ENCODE measurements at places on chromosomes 7 and 10.

GRCh38 chr7:143354965-143355364, 7.5 kb downstream of the FAM131B start:
- DNase-seq, result no peak

DNA sequence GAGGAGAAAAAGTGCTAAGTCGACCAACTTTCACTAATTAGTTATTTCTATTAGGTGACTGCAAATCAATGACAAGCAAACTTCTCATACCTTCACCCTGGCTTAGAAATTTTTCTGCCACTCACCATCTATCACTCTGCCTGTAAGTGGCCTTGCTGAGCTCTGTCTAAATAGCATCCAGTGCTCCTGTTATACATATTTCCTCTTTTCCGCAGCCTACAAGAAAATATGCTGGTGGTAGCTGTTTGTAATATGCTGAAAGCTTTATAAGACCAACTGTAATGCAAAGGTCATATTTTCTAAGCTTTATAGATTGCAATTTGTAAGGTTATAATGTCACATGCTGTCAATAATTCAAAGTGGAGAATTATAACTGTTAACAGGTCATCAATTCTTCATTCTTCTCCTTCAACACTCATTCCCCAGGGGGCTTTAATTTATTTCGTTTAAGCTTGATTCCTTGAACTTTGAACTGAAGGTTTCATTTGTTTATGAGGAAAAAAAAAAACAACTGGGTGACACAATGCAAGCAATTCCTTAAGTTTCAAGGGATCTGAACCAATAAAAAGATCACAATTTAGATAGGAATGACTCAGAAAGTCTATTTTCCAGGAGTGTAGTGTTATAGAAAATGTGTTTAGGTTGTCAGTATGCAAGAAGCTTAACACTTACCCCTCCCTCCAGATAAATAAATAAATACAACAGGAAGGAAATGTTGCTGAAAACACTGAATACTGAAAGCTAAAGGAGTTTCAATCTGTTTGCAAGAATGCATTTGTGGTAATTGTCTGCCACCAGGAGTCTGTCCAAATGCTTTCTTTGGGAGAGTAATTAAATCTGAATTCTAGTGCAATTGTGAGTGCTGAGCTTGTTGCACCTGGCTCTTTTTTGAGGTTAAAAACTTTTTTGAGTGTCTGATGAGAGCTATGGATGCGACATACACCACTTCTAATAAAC, 183.7 kb downstream of the SORCS1 start:
- no peak for DNase-seq

GRCh38 chr10:48548531-48549135, 56.2 kb downstream of the ARHGAP22 start:
- DNase-seq, result no peak

GRCh38 chr10:49415846-49416245, 20.0 kb upstream of the DRGX start:
- no peak for DNase-seq

GRCh38 chr7:85638394-85638793, 451.5 kb upstream of the SEMA3D start:
- DNase-seq, result no peak

- DNase-seq, result no peak
Measured at GRCh38 chr7:99032928-99033327, 111.0 kb downstream of the SMURF1 start.

DNA sequence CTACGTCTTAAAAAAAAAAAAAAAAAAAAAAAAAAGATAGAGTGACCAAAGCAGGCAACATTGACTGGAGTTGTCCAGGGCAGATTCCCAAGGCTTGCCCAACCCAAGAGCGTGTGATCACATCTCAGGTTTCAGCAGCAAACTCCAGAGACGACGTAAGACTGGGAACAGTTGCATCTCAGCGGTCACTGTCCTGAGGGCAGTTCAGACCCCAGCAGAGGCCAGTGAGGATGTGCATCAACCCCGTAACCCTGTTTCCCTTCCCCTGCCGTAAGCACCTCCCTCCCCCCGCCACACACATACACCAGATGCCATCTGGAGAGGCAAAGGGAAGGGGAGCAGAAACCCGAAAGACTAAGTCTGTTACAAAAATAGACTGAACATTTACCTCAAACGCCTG, 19.3 kb upstream of the TOMM7 start:
- DNase-seq, result no peak

DNA sequence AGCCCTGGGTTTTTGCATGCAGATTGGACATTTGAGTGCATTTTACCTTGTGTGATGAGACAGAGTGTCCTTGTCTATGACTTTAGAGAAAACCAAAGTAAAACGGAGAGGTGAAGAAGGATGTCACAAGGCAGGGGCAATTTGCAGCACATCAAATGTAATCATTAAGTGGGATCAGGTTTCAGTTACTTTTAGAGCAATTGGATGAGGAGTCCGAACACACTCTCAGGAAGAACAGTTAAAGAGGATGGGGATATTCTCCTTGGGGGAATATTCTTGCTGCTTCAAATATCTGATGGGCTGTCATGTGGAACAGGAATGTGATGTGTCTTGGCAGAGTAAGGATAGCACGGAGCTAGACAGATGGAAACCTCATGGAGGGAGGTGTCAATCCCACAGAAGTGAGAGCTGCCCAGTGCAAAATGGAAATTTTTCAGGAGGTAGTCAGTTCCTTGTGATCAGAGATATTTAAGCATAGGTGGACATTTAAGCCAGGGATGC, 757 bp downstream of the RAB19 start:
- DNase-seq, result no peak

DNA sequence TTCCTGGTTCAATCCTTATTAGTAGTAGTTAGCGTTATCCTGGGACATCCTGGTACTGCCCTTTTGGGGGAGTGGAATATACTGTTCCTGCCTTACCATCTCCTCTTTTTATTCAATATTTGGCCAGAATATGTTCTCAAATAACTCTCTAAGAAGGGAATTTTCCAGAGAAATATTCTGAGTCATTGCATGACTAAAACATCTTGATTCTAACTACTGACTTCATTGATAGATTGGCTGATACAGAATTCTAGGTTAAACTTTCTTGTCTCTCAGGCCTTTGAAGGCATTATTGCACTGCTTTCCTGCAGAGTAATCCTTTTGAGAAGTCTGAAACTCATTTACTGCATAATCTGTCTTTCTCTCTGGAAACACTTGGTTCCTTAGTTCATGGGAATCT, 275.5 kb upstream of the DGKB start:
- DNase-seq, result no peak

DNA sequence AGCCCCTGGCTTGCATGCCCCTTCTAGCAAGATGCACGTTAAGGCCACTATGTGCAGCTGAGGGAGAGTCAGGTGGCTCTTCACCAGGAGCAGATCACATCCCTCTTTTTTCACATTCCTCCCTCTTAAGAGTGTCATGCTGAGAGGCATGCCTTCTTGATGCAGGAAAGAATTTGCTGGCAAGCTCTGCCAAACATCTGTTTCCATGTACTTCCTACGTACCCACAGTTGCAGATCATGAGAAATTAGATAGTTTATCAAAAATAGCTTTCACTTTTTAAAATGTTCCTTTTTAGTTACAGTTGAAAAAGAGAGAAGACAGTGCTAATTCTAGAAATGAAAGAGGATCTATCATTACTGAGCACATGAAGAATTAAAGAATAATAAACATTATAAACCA, 79.7 kb upstream of the ZNF722 start:
- DNase-seq, result no peak

- DNase-seq, result no peak
Measured at GRCh38 chr10:70106958-70107791, 25.4 kb downstream of the AIFM2 start.

DNA sequence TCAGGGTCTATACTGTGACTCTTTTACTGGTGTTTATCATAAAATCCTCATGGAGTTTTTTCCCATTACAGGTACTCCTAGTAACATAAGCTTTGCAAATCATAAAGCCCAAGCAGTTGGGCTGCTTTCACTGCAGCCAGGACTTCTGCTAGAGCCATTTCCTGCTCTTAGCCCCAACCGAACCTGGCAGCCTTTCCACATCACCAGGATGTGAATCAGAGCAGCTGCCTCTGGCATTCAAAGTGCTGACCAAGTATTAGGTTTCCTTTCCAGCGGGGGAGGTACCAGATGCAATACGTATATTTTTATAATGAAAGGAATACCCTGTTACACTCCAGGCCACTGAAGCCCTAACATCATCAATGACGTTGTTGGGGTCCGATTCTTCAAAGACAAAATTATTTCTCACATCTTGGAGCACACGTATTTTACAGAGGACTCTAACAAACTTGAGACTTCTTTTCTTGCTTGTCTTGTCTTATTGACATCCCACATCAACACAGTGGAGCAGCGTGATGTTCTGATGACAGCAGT, 3.6 kb upstream of the HTR5A start:
- DNase-seq, result no peak

DNA sequence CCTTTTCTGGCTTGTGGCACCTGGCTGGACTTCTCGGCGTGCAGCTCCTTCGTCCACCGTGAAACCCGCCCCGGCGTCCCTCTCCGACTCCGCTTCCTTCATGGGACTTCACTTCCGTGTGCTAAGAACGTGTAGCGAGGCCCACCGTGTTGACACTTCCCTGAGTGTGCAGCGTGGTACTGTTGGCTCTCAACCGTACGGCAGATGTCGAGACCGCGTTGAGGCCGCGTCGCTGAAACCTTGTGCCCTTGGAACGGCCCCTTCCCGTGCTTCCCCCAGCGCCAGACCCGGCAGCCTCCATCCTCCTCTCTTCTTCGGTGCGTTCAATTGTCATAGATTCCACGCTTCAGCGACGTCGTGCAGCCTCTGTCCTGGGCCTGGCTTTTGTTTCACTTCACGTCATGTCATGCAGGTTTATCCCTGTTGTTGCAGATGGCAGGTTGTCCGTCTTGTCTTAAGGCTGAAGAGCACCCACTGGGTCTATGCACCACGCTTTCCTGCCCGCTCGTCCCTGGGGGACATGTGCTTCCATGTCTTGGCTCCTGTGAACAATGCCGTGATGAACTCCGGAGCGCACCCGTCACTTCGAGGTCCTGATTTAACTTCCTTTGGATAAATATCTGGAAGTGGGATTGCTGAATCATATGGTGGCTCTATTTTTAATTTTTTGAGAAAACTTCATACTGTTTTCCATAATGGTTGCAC, 465.3 kb downstream of the DNAJB6 start:
- DNase-seq, result no peak

DNA sequence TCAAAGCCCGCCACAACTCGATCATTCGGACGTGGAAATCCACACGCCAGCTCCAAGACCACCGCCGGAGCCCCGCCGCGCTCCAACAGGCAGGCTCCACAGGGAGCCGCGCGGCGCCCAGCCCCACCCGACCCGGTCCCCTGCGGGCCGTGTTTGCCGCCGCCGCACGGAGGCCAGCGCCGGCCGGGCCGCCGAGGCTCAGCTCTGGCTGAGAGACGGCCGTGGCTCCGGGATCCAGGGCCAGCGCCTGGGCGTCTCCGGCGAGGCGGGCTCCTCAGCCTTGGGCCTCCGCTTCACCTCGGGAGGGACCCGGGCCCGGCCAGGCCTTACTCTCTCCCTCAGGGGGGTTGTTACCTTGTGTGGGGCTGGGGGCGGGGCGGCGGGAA, 333 bp downstream of the SMNDC1 start:
- no peak for DNase-seq

DNA sequence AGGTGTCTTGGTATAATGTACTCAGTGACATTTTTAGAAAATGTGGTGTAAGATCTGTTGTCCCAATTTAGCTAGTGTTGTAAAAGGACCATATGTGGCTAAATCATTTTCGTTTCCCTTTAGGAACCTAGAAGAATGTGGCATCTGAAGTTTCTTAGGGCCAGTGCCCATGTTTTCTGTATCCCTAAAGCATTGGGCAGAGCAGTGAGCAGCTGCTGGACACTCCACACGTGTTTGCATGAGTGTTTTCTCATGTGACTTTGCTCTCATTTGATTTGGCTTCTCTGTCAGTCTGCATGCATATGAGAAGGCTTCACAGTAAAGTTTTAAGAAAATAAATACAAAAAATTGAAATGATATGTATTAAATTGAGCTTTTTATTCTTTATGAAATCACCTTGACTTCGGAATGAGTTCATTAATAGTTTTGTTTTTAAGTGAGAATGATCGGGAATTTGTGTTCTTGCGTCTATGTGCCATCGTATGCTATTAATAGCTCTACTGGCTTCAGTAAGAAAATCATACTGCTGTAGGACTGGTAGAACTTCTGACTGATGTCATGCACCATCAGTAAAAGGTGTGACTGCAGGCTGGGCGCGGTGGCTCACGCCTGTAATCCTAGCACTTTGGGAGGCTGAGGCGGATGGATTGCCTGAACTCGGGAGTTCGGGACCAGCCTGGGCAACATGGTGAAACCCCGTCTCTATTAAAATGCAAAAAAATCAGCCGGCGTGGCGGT, 61.3 kb downstream of the RBM33 start:
- no peak for DNase-seq

DNA sequence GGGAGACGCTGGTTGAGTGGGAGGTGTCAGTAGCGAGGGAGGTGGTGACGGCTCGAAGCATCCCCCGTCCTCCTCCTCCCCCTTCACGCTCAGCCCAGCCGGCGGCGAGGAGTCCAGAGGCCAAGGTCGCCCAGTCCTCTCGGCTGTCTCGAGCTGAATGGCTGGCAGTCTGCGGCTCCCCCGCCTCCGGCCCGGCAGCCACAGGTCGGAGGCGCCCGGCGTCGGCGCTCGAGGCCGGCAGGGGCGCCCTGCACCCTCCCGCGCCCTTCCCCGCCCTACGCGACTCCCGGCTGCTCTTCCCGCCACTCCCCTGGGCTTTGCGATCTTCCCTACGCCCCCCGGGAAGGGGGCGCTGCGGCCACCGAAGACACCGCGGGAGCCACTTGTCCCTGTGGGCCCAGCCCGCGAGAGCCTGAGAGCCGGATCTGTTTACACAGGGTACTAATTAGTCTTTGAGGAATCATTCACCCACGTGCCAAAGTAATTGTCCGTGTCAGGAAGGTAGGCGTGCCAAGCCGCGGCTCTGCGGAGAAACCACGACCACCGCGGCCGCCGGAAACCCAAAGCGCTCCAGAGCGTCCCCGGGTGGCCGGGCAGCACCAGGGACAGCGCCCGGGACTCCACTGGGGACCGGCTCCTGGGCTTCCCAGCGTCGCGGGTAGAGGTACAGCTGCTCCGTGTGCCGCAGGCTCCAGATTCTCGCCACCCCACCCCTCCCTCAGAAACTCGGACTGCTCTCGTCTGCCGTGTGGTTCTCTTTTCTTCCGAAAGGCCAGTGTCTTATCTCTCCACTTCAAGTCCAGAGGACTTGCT, at the start of gene NXPH1:
Gene NXPH1, plus strand, starts transcription at position 133 of the 813 bp plus-strand sequence.
- DNase-seq, result no peak

- no peak for DNase-seq
Measured at GRCh38 chr10:69567920-69568319, 5.3 kb downstream of the NEUROG3 start.

- no peak for DNase-seq
Measured at GRCh38 chr10:74963549-74963948, 137.1 kb downstream of the KAT6B start.

GRCh38 chr7:25949736-25950487, 202.1 kb upstream of the NFE2L3 start:
- DNase-seq, result no peak

Data from CD4-positive, alpha-beta T cell treated with Interleukin-1 beta for 1 hour (primary cell).